Sciatic nerve (tissue), 2 donors: ENCODE measurements at places on chromosomes 7 and 10. TPM values are rescaled to one million over a fixed set of nuclear protein-coding genes. Genes with fewer than 3 reads are reported as not detected.

DNA sequence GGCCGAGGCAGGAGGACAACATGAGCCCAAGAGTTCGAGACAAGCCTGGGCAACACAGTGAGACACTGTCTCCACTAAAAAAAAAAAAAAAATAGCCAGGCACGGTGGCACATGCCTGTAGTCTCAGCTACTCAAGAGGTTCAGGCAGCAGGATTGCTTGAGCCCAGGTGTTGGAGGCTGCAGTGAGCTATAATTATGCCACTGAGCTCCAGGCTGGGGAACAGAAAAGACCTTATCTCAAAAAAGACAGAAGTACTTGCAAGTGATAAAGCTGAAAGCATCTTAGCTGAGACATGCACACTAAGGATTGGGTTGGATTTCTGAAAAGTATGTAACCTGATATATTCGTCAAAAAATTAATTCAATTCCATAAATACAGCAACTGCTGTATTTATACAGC lies 68.4 kb downstream of the PPP1R3C start:
- DNase-seq: no peak

DNA sequence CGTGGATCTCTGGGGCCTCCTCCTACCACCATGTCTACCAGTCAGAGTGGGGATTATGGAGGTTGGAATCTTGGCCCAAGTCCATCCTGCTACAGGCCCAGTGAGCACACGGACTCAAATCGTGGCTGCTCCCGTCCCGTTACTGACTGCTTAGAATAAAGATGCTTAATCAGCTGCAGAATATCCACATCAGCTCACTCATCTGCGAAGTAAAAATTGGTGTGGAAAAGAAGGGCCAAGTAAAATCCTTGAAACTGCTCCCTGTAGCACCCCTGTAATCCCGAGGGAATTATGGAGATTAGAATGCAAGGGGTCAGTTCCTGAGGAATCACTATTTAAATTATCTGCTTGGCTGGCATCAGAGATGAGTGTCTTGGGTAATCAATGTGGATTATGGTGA lies 13.0 kb upstream of the HTR5A start:
- DNase-seq: no peak

- DNase-seq: peak; percentile 57
These were observed 355.0 kb downstream of the DNAJB6 start for GRCh38 chr7:157691586-157692459.

- DNase-seq: no peak
These were observed 58.1 kb downstream of the CAV1 start for GRCh38 chr7:116582806-116583444.

- no peak for DNase-seq
These were observed 334.0 kb downstream of the WDR37 start for GRCh38 chr10:1390200-1390599.

The NEUROG3 gene
- total RNA-seq: not detected

The GJD4 gene
- total RNA-seq: not detected
